Immature natural killer cell (primary cell): ENCODE measurements at places on chromosomes 3 and 15. TPM values are rescaled to one million over a fixed set of nuclear protein-coding genes. Genes with fewer than 3 reads are reported as not detected.

DNA sequence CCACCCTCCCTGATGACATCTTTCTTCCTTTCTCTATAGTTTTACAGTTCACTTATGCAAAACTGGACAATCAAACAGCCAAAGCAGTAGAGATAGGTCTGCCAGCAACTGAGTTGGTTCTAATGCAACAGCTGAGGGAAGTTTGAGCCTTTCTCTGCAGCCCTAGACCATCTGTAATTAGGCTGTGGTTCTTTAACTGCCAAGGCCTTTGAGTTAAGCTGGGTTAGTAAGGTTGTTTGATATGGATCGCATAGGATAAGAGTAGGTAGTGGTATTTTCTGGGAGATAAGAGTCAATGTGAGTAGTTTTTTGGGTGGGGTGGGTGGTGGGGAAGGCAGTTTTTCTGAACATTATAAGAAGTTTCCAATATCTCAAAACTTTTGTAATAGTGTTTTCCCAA is 3.0 kb downstream of the RPL39L start:
- peaks cover 54% of the 10 kb centered on the region for H3K4me1 ChIP-seq
- H3K27me3 ChIP-seq = peaks cover 3% of the 10 kb centered on the region
- H3K27ac ChIP-seq = no peak overlapping the region
- peaks cover 3% of the 10 kb centered on the region for H3K36me3 ChIP-seq
- H3K4me3 ChIP-seq = no peak overlapping the region

DNA sequence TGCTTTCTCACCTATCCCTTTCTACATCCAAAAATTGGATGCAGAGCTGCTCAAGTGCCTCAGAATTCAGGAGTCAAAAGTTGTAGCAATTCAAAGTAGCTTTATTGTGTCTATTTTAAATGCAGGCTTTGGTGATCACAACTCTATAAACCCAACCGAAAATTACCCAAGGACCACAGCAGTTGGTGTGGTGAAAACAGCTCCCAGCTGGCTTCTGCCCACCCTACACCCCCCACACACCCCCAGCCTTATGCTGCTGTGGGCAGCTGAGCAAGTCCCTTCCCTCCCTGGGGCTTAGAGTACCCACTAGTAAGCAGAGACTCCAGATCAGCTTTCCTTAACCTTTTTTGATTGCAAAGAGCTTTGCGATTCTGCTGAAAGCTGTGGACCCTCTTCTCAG is 5.8 kb upstream of the HES1 start:
- peaks cover 46% of the 10 kb centered on the region for H3K27me3 ChIP-seq
- no peak for DNase-seq
- H3K4me1 ChIP-seq = peaks cover 8% of the 10 kb centered on the region

DNA sequence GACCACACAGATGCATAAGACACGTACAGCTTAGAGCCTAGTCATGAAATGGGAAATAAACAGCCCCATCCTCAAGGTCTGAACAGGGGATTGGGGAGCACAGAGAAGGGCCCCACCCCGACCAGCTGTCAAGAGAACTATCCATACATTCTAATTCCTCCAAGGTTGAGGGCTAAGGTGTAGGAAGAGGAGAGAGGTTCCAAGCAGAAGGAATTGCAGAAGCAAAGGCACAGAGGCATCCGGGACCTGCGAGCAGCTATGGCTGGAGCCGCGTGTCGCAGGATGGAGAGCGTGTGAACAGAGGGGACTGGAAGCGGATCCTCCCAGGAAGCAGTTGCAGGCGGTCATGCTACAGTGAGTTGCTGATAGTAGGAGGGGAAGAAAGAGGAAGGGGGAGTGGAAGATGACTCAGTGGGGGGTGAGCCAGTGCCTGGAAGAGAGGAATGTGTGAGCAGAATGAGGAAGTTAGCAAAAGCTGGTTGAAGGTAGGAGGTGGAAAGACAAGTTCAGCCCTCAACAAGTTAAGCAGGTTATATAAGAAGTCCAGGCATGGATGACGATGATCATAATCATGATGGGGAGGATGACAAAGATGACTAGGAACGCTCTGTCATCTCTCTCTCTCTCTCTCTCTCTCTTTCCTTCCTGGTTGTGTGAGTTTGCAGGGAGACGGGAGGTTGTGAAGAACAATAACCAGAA is 89.7 kb downstream of the LIPC start:
- DNase-seq = no peak
- H3K27ac ChIP-seq = peak overlapping the region; percentile 98
- peaks cover 44% of the 10 kb centered on the region for H3K4me1 ChIP-seq
- H3K4me3 ChIP-seq = no peak overlapping the region
- peaks cover 7% of the 10 kb centered on the region for H3K27me3 ChIP-seq

DNA sequence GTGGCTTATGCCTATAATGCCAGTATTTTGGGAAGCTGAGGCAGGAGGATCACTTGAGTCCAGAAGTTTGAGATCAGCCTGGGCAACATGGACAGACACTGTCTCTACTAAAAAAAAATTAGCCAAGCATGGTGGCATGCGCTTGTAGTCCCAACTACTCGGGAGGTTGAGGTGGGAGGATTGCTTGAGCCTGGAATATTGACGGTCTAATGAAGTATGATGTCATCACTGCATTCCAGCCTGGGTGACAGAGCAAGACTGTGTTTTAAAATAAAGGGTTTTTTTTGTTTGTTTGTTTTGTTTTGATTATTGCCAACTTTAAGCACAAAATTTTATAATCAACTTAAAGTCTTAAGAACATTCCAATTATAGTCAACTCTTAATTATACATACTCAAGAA is 6.8 kb downstream of the PLSCR1 start:
- H3K4me1 ChIP-seq = peaks cover 31% of the 10 kb centered on the region
- no peak overlapping the region for H3K27ac ChIP-seq
- peaks cover 2% of the 10 kb centered on the region for H3K27me3 ChIP-seq
- no peak for DNase-seq

DNA sequence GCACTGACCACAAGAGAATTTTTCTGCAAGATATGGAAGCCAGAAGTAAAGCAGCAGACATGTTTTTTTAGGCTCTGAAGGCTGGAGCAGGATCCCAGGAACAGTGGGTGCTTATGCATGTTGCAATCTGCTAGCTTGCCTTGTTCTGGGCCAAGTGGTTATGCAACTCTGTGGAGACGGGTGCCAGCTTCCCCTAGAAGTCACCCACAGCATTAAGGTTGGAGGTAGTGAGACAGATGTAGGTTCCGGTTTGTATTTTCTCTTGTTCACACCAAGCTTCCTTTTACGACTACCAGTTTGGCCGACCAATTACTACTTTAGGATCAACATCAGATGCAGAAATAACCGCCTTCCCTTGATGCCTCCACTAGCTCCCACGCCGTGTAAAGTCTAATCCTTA is 11.1 kb downstream of the DPH3 start:
- H3K27ac ChIP-seq = no peak overlapping the region
- no peaks in the 10 kb centered on the region for H3K36me3 ChIP-seq
- no peaks in the 10 kb centered on the region for H3K27me3 ChIP-seq
- H3K4me3 ChIP-seq = no peak overlapping the region
- no peaks in the 10 kb centered on the region for H3K4me1 ChIP-seq

DNA sequence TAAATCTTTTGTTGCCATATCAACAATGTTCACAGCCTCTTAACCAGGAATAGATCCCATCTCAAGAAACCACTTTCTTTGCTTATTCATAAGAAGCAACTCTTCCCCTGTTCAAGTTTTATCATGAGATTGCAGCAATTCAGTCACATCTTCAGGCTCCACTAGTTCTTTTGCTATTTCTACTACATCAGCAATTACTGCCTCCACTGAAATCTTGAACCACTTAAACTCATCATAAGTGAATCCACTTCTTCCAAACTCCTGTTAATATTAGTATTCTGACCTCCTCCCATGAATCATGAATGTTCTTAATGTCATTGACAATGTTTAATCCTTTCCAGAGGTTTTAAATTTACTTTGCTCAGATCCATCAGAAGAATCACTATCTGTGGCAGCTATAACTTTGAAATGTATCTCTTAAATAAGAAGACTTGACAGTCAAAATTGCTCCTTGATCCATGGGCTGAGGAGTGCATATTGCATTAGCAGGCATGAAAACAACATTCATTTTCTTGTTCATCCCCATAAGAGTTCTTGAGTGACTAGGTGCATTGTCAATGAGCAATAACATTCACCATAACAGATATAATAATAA is 205.9 kb downstream of the DTWD1 start:
- H3K27me3 ChIP-seq = peaks cover 3% of the 10 kb centered on the region
- H3K4me3 ChIP-seq = no peak overlapping the region

Gene ZFYVE19
- polyA plus RNA-seq = 22.0 TPM

Gene CCDC9B
- polyA plus RNA-seq = 0.09 TPM

Gene FSIP1
- polyA plus RNA-seq = 3.0 TPM

GRCh38 chr3:127005864-127006500 is 23.1 kb downstream of the PLXNA1 start:
- no peak overlapping the region for H3K27ac ChIP-seq
- DNase-seq = no peak
- H3K36me3 ChIP-seq = no peaks in the 10 kb centered on the region
- no peaks in the 10 kb centered on the region for H3K27me3 ChIP-seq
- H3K4me3 ChIP-seq = no peak overlapping the region
- no peaks in the 10 kb centered on the region for H3K4me1 ChIP-seq

Gene FBXO40
- polyA plus RNA-seq = not detected

Gene PRRT3
- polyA plus RNA-seq = 1.8 TPM

DNA sequence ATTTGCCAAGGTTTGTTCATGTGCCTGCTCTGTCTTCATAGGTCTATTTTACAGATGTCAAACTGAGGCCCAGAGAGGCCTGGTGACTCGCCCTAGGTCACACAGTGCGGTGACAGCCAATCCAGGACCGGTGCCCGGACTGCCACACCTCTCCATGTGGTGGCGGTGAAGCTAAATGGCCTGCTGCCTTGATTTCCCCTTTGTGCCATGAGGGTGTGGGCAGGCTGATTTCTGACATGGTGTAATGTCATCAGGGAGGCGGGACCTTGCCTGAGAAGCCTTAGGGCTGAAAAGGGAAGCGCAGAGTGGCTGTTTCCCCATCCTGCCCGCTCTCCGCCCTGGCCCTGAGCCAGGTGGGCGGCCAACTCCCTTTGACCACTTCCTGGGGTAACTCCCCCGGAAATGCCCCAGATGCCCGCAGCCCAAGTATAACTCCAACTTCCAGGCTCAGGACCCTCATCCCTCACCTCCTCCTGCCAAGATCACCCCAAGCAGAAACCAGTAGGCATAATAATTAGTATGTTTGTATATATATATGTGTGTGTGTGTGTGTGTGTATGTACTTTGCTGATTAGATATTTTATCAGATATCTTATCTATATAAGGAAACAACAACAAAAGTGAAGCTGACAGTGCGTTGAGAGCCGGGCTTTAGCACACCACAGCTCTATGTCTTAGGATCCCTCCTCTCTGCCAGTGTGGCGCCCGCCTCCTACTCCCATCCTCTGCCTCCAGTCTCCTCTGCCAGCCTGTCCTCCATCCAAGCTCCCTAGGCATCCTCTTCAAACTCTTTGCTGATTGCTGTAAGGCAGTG is 63.9 kb downstream of the IQSEC1 start:
- DNase-seq = peak; percentile 81
- peak overlapping the region; percentile 99 for H3K27ac ChIP-seq
- peaks cover 99% of the 10 kb centered on the region for H3K4me1 ChIP-seq
- H3K4me3 ChIP-seq = peak overlapping the region; percentile 99
- H3K27me3 ChIP-seq = peaks cover 19% of the 10 kb centered on the region
- H3K36me3 ChIP-seq = peaks cover 7% of the 10 kb centered on the region

DNA sequence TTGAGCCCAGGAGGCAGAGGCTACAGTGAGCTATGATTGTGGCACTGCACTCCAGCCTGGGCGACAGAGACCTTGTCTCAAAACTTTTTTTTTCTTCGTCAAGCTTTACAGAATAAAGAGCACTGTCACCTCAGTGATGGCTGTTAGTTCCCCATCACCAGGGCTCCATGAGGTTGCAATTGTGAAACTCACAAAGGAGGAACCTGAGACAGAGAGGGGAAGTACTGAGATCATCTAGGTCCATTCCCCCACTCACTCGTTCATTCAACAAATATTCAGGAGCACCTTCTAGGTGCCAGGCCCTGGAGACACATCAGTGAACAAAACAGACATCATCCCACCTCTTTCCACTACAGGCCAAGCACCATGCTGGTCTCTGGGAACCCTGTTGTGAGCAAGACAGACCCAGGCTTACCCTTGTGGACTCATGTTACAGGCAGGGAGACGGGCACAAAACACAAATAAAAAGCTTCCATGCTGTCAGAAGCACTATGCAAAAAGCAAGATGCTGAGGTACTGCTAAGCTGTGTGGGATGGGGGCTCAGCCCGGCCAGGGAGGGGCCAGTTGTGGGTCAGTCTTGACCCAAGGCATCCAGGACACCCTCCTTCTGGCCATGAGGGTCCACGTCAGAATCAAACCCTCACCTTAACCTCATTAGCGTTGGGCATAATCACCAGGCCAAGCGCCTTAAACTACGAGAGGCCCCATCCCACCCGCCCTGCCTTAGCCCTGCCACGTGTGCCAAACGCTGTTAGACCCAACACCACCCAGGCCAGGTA is 2.1 kb upstream of the RHO start:
- DNase-seq = no peak
- no peak overlapping the region for H3K27ac ChIP-seq
- no peaks in the 10 kb centered on the region for H3K36me3 ChIP-seq
- no peaks in the 10 kb centered on the region for H3K4me1 ChIP-seq
- H3K27me3 ChIP-seq = peaks cover 5% of the 10 kb centered on the region

Gene TLR9
- not detected for polyA plus RNA-seq

DNA sequence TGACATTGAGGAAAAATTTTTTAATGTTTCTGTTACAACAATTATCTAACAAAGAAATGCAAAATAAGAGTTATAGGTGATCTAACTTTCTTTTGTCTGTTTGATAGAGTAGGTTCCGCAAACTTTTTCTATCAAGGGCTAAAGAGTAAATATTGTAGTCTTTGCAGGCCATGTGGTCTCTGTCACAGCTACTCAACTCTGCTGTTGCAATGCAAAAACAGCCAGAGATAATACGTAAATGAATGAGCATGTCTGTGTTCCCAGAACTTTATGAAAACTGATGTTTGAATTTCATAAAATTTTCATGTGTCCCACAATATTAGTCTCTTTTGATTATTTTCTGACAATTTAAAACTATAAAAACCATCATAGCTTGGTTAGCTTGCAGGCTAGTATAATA is 73.3 kb downstream of the SLC24A1 start:
- no peak for DNase-seq
- H3K27ac ChIP-seq = no peak overlapping the region
- H3K36me3 ChIP-seq = peaks cover 41% of the 10 kb centered on the region
- H3K4me1 ChIP-seq = no peaks in the 10 kb centered on the region

DNA sequence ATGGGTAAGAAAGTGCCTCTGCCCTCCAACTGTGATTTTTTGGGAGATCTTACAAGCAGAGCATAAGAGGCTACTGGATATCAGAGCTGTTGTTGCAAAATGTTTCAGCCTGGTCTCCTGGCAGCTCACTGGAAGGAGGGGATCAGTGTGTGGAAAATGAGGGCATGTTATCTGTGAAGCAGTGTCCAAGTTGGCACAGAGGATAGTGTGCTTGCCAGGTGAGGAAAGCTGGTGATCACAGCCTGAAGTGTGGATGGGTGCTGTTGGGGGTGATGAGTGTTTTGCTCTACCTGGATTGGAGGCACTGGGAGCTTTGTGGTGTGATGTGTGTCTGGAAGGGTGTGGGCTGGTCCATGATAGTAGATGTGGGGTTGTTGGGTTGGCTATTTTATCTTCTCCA is 69.3 kb downstream of the MCTP2 start:
- peaks cover 4% of the 10 kb centered on the region for H3K27me3 ChIP-seq
- peaks cover 51% of the 10 kb centered on the region for H3K36me3 ChIP-seq
- H3K4me3 ChIP-seq = no peak overlapping the region
- H3K4me1 ChIP-seq = peaks cover 93% of the 10 kb centered on the region

- no peaks in the 10 kb centered on the region for H3K36me3 ChIP-seq
- H3K27me3 ChIP-seq = no peaks in the 10 kb centered on the region
- H3K4me3 ChIP-seq = no peak overlapping the region
- DNase-seq = no peak
- H3K27ac ChIP-seq = no peak overlapping the region
Measured at GRCh38 chr3:167575000-167575600, 78.6 kb downstream of the WDR49 start.
